ENCODE measurements at places on chromosomes 1 and 21. TPM values are rescaled to one million over a fixed set of nuclear protein-coding genes. Genes with fewer than 3 reads are reported as not detected.

The A3GALT2 gene
- not detected for total RNA-seq

The RHBDL2 gene
- total RNA-seq, result not detected

The RXRG gene
- total RNA-seq, result not detected

DNA sequence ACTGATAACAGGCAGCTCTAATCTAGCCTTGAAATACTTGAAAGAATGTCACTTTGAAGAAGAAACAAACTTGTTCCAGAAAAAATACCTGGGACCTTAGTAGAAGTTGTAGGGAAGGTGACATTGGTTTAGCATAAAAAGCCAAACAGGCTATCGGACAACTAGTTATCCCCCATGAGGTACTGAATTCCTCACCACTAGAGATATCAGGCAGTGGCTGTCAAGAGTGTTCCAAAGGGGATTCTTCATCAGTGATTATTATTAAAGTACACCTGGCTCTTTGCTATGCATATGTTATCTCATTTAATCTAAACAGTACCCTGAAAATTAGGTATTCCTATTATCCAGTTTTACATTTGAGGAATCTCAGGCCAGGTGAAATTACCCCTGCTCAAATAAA is 13.1 kb upstream of the HMGN2 start:
- DNase-seq, result no peak

DNA sequence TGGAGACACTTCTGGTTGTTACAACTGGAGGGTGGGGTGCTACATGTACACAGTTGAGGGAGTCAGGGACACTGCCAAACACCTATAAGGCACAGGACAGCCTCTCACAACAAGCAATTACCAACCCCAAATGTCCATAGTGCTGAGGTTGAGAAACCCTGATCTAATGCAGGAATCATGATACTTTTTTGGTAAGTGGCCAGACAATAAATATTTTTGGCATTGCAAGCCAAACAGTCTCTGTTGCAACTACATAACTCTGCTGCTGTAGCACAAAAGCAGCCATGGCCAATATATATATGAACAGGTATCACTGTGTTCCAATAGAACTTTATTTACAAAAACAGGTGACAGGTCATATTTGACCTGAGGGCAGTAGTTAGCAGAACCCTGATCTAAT is 177.5 kb downstream of the ASTN1 start:
- DNase-seq, result no peak

DNA sequence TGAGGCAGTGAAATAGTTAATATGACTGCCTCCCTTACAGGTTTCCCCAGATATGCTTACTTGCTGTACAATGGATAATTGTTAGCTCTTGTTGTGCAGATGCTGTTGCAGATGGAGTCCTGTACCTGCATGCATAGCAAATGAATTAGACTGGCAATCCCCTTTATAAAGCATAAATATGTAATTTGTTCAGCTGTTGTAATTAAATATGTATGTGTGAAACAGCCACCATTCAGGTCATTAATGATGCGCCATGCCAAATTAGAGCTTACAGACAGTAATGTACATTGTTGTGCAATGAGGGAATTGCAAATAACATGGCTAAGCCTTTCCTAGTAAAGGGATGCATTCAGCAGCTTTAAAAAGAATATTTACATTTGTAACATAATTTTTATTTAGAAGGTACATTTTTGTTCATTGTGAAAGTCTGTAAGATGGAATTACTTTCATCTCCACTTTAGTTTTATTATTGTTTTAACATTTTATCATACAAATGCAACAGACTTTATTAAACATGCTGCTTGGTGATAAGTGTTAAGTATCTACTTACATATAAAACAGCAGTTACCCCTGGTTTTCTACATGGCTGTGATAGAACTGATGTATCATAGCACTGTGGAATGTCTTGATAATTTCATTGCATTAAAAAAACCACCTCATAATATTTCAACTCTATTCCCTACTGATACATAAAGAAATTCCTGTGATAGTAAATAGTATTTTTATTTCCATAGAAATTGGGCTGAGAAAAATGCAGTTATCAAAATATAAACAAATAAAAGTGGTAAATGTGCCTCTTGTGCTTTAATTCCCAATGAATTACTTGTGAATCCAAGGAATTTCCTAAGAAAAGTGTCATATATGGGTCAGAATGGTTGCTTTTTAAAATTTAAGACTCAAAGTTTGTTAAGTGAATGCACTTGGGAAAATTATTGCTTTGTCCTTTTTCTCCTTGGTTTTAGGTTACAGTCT is 99.0 kb downstream of the NFIA start:
- no peak for DNase-seq

GRCh38 chr1:1402072-1402900 is 3.2 kb upstream of the CCNL2 start:
- DNase-seq, result peak; percentile 69
